Thoracic aorta (tissue), 2 donors: ENCODE measurements at places on chromosomes 5 and 9.

- DNase-seq, result no peak
Measured at GRCh38 chr5:61735531-61735930, 403.5 kb downstream of the ZSWIM6 start.

DNA sequence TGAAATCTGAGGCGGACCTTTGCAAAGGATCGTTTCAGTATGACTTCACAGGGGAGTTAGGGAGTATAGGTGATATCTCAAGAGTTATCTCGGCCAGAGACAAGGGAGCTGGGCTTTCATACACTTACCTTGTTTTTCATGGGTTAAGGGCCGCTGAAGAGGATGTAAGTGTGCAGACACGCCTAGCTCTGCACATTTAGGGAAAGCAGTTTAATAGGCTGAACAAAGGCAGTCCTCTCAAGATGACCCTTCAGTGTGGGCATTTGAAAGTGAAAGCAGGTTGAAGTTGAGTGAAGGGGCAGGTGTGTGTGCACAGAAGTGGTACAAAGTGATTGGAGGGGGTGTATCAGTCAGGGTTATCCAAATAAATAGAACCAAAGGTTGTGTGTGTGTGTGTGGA is 33.1 kb upstream of the PRXL2C start:
- DNase-seq, result no peak

- no peak for DNase-seq
Measured at GRCh38 chr9:92760494-92760893, 4.1 kb downstream of the BICD2 start.

DNA sequence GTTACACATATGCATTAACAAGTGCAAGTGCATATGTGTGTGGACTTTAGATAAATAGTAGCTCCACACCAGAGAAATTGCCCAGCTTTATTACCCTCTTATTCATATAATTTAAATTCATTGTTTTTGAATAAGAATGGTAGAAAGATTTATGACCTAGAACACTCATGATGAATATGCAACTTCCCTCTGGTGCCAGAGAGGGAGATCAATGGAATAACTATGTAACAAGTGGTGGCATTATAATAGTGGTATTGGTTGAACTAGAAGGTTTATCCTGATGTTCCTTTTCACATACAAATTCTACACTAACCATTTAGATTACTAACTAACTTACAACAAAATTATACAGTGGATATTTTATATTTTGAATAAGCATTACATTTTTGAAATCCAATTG is 607.4 kb downstream of the CDH12 start:
- no peak for DNase-seq

GRCh38 chr5:179930788-179931473 is 23.2 kb upstream of the TBC1D9B start:
- no peak for DNase-seq
